ENCODE measurements at places on chromosomes 16 and 17. TPM values are rescaled to one million over a fixed set of nuclear protein-coding genes. Genes with fewer than 3 reads are reported as not detected.

CPNE7 gene
- polyA plus RNA-seq, result 55.2 TPM

CCL17 gene
- polyA plus RNA-seq, result not detected

SECTM1 gene
- 2.5 TPM for polyA plus RNA-seq

TMEM98 gene
- polyA plus RNA-seq, result 42.2 TPM

CLDN6 gene
- 0.25 TPM for polyA plus RNA-seq

PRM1 gene
- not detected for polyA plus RNA-seq

ZFP3 gene
- 1.6 TPM for polyA plus RNA-seq

TTC19 gene
- polyA plus RNA-seq, result 30.3 TPM

LPCAT2 gene
- 6.0 TPM for polyA plus RNA-seq

PRSS53 gene
- polyA plus RNA-seq, result 1.5 TPM

TMEM94 gene
- 50.0 TPM for polyA plus RNA-seq

VASN gene
- polyA plus RNA-seq, result 4.7 TPM

MPP3 gene
- polyA plus RNA-seq, result 25.3 TPM

STXBP4 gene
- 8.1 TPM for polyA plus RNA-seq

MEOX1 gene
- not detected for polyA plus RNA-seq

PNPO gene
- 29.8 TPM for polyA plus RNA-seq

ACAP1 gene
- polyA plus RNA-seq, result 2.1 TPM

CMTM2 gene
- polyA plus RNA-seq, result 0.09 TPM

RCVRN gene
- polyA plus RNA-seq, result not detected

CTRB2 gene
- not detected for polyA plus RNA-seq

KCNH4 gene
- polyA plus RNA-seq, result 0.37 TPM

SSTR5 gene
- polyA plus RNA-seq, result 0.06 TPM

CACNG5 gene
- 0.09 TPM for polyA plus RNA-seq

PRM3 gene
- polyA plus RNA-seq, result not detected

Data from A549 (cell line).